B cell (primary cell): ENCODE measurements at places on chromosomes 11 and 22.

DNA sequence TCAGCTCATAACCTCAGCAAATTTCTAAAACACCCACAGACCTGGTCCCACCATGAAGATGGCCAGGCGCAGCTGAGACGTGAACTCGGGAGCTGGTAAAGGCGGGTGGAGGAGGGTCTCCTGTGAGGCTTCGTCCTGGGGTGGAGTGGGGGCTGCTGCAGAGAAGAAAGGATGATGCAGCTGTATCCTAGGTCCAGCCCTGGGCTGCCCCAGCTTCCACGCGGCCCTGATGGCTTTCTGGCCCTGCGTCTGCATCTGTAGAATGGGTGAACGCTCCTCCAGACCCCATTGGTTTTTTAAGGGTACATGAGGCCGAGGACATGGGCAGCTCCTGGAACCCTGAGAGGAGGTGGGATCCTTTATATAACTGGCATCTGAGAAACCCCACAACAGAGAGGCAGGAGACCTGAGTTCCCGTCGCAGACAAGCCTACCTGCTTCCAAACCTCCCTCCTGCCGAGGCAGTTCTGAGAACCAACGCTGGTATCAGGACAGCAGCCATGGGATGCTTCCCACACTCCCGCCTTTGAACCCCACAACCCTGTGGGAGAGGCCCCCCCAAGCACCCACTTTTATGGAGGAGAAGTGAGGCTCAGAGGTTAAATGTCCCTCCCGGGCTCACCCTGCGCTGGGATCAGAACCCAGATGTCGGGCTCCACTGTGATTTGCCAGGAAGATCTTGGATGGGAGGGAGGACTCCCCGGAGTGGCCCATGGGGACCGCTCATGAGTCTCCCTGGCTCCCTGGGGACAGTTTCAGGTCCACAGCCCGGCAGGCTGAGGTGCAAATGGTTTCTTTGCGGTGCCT, 55.2 kb upstream of the FGF3 start:
- no peak for DNase-seq

DNA sequence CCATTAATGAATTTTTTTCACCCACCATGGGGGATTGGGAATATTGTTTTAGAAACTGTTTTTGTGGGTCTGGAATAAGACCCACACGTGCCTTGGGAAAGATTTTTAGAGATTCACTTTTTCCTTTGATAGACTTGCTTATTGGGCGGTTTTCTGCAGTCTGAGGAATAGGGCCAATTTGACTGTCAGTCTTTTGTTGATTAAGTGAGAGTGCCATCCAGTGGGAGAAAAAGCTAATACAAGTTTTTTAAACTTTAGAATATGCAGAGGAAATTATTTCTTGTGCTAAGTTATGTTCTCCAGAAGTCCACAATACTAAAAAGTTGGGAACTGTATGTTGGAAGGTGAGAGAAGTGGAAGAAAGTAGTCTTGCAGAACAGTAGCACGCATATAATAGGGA, 56.1 kb downstream of the PRMT3 start:
- peak; percentile 6 for DNase-seq

- no peak for DNase-seq
These were observed 30.7 kb downstream of the SPATA19 start for GRCh38 chr11:133814588-133815100.

GRCh38 chr11:16841481-16841880, 103.0 kb downstream of the C11orf58 start:
- no peak for DNase-seq

DNA sequence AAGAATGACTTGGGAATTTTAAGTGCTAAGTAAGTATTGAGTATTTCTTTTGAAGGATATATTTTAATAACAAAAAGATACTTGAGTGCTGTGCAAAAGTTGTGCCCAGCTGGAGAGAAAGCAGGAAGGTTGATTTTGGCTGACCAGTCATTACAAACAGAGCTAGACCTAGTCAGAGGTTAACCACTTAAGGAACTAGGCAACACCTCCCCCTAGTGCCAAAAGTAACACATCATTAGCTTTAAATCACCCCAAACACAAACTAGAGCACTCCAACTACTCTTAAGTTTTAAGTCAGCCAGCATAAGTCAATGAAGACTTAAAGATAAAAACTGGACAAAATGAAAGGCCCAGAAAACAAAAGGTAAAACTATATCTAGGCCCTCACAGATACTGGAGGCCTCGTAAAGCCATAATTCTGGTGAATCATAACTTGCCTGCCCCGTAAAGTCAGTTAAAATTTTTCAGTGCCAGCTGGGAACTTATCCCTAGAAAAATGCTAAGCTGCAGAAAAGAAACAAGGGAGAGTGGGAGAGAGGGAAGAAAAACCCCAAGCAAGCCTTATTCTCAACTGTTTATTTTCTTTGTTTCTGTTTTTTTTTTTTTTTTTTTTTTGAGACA, 4.6 kb downstream of the TMEM9B start:
- DNase-seq = peak; percentile 55
